ENCODE measurements at places on chromosomes 2 and 18.

DNA sequence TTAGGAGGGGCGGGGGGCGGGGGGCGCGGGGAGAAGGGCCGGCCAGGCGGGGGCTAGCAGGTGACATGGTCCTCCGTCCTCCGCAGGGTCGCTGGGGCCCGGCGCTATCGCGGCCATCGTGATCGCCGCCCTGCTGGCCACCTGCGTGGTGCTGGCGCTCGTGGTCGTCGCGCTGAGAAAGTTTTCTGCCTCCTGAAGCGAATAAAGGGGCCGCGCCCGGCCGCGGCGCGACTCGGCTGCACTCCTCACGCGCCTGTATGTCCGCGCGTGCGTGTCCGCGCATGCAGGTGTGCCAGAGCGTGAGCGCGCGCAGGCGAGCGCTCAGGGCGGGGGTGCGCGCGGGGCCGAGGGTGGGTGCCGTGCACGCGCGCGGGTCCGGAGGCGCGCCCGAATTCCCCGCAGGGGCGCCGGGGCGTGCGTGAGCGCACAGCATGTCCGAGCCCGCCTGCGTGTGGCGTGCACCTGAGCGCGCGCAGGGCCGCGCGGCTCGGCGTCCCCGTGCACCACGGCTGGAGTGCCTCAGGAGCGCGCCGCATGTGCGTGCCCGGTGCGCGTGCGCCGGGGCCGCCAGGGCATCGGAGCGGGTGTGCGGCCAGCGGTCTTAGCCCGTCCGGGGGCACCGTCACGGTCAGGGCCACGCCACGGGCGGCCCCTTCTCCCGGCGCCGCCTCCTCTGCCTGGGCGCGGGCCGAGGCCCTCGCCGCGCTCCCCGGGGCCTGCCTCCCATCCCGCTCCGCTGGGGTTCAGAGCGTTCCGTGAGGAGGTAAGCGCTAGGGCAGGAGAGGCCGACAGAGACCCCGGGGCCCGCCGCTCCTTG, 6.3 kb downstream of the SNORC start:
- DNase-seq, result no peak

GRCh38 chr2:54867457-54867856, 144.0 kb downstream of the EML6 start:
- DNase-seq, result no peak

DNA sequence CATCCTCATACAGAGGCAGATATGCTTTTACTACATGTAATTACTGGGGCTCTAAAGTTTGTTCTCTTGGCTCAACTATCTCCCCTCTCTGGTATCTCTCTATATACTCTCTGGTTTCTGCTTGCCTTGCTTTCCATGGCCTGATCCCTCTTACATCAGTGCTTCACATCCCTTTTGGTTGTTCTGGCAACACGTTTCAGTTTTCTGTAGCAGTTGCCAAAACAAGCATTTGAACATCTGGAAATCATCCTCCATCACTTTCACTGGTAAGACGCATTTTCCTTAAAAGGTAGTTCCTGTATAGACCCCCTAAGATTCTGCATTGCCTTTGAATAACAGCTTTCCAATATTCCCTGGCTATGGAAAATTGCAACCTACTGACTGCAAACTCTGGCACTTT, 25.9 kb downstream of the COL5A2 start:
- no peak for DNase-seq

GRCh38 chr18:50560681-50561629, 1.1 kb downstream of the MAPK4 start:
- DNase-seq, result no peak
